ENCODE measurements at places on chromosomes 3 and 15.

- DNase-seq, result no peak
These were observed 21.8 kb downstream of the MGLL start for GRCh38 chr3:127800508-127800907.

DNA sequence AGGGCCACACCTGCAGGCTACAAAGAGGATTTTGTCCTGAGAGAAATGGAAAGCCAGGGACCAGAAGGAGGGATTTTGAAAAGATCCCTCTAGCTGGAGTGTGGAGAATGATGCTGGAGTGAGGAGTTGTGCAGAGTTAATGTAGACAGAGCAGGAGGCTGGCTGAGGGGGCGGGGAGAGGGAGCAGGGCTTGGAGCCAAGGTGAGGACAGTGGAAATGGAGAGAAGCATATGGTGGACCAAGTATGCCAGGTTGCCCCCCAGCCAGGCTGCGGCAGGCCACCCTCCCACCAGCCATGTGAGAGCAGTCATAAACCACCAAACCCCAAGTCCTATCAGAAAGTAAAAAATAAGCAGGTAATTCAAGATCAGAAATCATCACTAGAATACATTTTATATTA is 14.7 kb downstream of the RARRES1 start:
- no peak for DNase-seq

GRCh38 chr3:107345822-107346405 is 31.3 kb upstream of the CCDC54 start:
- DNase-seq, result no peak

DNA sequence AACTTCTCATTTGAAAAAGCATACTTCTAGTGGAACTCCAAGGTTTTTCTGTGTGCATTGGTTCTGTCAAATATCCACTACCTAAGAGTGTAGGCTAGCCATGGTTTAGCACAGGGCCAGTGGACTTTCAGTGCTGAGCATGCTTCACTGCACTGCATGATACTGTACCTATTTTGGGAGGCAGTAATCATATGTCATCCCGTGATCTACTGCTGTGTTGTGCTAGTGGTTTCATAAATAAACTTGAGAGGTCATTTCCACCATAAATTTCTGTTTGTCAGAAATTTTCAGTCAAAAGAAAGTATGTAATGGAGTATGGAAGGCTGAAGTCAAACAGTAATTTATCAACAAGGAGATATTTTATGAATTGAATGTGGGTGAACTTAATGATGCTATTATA is 203.6 kb downstream of the ROBO1 start:
- DNase-seq, result no peak

GRCh38 chr3:46860810-46861604 is 2.2 kb downstream of the MYL3 start:
- DNase-seq, result peak; percentile 2

DNA sequence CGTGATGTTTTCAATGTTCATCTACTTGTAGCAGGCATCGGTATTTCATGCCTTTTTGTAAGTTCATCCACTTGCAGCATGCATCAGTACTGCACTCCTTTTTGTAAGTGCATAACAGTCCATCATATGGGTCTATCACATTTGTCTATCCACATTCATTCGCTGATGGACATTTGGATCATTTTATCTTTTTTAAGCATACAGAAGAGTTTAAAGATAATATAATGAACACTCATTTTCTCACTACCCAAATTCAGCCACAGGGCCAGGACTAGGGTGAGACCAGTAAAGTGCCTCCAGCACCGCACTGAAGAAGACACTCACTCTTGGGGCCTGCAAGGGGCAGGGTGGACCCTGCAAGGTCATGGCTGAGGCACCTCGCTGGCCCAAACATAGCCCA is 309.6 kb downstream of the UACA start:
- no peak for DNase-seq

DNA sequence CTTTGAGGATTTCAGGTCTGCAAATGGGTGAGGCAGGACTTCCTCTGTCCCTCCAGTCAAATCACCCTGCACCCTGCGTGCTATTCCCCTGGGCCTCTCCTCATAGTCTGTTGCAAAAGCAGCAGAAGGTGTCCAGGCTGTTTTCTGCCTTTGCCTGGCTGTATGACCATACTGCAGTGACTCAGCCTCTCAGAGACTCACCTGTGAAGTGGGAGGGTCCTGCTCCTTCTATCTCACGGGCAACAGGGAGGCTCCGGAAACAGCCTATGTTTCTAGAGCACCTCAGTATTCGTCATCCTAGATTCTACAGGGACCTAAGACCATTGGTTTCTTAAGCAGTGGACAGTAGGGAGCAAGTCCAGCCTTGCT is 216.4 kb downstream of the TLE3 start:
- DNase-seq, result no peak

DNA sequence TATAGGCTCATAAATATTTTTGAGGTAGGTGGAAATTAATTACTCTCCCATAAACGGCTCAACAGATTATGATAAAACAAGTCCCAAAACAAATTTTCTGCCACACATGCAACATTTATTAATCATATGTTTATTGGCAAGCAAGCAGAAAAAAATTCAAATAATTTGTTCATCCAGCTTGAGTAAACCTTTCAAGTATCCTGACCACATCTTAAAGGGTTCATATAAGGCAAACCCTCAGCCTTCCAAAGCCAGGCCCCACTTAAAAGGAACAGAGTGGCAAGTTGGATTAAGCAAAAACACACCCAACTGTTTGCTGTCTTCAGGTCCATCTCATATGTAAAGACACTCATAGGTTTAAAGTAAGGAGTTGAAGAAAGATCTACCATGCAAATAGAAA is 1042.3 kb downstream of the DIPK2A start:
- no peak for DNase-seq

- DNase-seq, result no peak
These were observed 50.9 kb downstream of the TMEM44 start for GRCh38 chr3:194582196-194582905.

- DNase-seq, result no peak
These were observed 164.5 kb downstream of the ADAMTS9 start for GRCh38 chr3:64523324-64523723.

DNA sequence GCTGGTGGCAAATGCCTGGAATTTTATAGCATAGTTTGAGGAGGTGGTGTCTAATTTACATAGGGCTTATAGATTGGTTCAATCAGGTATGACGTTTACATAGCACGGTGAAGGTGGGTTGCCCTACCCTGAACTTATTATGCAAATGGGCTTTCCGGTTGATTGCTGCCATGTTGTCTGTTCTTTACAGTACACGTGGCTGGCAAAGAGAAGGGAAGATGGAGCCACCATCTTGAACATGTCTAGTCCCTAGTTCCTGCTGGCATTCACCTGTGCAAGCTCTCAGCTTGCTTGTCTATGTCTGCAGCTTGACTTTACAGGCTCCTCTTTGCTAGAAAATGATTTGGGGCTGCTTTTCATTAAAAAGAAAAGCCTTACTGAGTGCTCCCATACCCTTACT is 14.0 kb upstream of the STAC start:
- DNase-seq, result no peak

- DNase-seq, result no peak
These were observed 7.5 kb upstream of the UACA start for GRCh38 chr15:70770863-70771262.

DNA sequence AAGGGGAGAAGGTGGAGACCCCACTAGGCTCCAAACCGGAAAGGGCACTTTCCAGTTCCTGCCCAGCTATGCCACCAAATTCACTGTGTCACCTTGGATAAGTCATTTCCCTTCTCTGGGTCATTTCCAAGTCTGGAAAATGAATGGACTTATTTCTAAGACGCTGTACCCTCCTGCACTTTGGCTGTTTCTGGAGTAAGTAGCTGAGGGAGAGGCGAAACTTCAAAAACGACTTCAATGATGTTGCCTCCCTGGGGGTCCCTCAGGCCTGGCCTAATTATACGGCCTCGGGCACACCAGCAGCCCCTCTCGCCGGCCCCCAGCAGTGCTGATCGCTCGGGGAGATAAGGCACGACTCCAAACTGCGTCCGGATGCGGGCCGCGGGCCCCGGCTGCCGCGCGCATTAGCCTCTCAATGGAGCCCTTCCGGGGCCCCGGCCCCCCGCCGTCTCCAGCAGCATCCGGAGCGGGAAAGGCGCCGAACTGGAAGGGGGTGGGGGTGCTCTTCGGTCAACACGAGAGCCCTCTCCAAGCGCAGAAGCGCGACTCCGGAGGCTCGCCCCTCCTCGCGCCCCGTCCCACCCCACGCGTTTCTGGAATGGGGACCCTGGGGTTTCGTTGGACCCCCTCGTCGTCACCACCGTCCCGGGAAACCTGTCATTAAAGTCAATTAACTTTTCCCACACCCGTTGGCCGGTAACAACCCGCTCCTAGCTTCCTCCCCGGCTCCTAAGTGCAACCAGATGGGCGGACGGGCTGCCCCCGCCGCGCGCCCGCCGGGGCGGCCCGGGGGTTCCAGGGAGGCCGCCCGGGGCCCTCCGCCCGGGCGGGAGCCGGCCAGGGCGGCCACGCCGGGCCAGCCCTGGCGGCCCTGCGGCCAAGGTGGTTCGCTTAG is 4.8 kb downstream of the HES1 start:
- DNase-seq, result peak; percentile 70

GRCh38 chr3:149536429-149536828 is 61.9 kb downstream of the TM4SF4 start:
- DNase-seq, result peak; percentile 47

DNA sequence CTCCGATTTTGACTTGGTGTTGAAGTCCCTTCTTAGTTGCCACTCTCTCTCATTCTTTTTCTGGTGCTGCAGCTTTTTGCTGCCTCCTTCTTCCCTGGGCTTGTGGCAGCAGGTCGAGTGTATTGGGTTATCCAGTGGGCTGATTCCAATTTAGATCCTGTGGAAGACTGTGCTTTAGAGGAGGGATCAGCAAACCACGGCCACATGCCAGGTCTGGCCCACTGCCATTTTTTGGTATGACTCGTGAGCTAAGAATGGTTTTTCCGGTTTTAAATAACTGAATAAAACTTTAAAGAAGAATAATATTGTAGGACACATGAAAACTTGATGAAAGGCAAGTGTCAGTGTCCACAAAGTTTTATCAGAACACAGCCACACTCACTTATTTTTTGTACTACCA is 330.5 kb downstream of the ROBO2 start:
- DNase-seq, result no peak

DNA sequence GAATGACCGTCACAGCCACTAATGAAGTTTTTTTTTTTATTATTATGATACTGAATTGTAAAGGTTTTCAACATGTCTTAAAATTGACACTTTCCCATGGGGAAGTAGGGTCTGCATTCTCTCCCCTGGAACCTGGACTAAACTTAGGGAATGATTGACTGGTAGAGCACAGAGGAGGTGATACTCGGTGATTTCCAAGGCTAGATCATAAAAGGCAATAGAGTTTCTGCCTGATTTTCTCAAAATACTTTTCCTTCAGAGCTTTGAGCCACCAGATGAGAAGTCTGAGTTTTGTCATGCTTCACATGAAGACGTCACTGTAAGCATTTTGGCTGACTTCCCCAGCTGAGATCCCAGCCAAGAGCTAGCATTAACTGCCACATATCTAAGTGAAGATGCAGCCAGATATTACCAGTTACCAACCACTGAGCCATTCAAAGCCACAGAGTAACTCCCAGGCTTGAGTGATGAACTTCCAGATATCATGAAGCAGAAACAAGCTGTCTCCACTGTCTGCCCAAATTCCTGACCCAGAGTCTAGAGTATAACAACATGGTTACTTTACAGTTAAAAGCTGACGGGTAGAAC is 105.8 kb downstream of the LSAMP start:
- no peak for DNase-seq

DNA sequence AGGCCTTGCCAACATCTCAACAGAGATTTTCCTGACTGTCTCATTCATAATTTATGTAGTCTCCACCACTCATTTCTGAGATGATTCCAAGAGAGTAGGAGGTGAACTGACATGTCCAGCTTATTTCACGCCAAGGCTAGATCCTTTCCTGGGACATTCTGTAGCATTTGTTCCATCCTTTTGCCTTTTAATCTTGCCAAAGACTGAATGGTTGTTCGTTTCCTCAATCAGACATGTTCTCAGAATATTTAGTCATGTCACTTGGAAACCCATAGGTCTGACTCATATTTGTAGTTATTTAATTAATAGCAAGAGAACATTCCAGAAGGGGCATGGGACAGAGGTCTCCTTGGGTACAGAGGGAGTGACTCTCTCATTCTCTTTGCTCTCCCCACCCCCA is 80.9 kb downstream of the DHX36 start:
- no peak for DNase-seq

- no peak for DNase-seq
These were observed 104.9 kb upstream of the TRIM42 start for GRCh38 chr3:140573011-140573410.

Data from nephron progenitor cell (in vitro differentiated cells).